ENCODE measurements at places on chromosomes 1 and 21. TPM values are rescaled to one million over a fixed set of nuclear protein-coding genes. Genes with fewer than 3 reads are reported as not detected.

The DENND2D gene
- 10.3 TPM for total RNA-seq

The VCAM1 gene
- 80.2 TPM for total RNA-seq

The RNF19B gene
- 22.1 TPM for total RNA-seq

The CNTN2 gene
- 16.1 TPM for total RNA-seq
